ENCODE measurements at places on chromosomes 4 and X. TPM values are rescaled to one million over a fixed set of nuclear protein-coding genes. Genes with fewer than 3 reads are reported as not detected.

DNA sequence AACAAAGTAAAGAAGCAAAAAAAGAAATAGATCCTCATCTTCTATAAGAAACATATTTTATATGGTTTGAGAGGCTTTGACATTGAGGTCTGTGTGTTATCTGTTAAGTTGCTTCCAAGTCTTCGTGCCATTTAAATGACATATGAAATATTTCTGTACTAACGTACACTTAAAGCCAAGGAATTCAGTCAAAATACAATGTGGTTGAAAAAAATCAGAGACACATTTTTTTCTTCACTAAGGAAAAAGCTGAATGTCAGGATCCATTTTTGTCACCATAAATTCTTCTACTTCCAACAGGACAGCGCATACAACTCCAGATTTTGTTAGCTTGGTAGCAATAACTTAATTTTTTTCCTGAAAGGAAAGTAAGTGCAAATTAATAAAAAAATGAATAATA, 168.5 kb downstream of the FAT4 start:
- peaks cover 2% of the 10 kb centered on the region for H3K4me1 ChIP-seq
- H3K27ac ChIP-seq = no peak overlapping the region
- H3K36me3 ChIP-seq = peaks cover 12% of the 10 kb centered on the region
- no peaks in the 10 kb centered on the region for H3K27me3 ChIP-seq

DNA sequence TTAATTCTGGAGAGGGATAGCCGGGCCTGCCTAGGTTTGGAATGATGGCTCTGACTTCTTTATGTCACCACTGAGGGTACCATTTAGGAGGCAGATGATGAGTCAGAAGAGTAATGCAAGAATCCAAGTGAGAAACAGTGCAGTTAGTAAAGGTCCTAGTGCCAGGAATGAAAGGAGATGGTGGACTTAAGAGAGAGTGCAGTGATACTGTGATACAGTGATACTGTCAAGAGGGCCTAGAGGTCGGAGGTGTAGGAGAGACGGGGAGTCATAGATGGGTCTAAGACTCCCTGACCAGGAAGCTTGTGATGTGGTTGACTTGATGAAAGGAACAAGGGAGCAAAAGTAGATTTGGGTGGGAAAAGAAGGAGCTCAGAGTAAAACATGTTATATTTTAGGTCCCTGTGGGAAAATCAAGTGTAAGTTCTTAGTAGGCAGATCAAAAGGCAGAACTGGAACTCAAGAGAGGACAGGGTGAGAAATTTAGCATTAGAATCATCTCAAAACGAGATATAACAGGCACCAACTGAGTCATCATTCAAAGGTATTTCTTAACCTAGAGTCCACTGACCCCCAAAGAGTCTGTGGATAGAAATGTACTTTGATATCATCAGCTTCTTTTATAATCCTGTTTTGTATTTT, 85.0 kb downstream of the NFKB1 start:
- H3K4me1 ChIP-seq = no peaks in the 10 kb centered on the region
- no peaks in the 10 kb centered on the region for H3K27me3 ChIP-seq
- H3K36me3 ChIP-seq = peaks cover 15% of the 10 kb centered on the region
- no peak overlapping the region for H3K27ac ChIP-seq

DNA sequence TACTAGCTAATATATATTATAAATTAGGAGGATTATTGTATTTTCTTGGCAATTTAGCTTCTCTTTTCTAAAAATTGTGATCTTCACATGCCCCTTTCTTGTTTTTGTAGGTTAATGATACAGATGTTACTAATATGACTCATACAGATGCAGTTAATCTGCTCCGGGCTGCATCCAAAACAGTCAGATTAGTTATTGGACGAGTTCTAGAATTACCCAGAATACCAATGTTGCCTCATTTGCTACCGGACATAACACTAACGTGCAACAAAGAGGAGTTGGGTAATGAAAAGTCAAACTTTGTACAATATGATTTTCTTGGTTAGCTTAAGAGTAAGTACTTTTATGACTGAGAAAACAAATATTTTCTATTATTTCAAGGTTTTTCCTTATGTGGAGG, 74.1 kb downstream of the SLC10A6 start:
- no peaks in the 10 kb centered on the region for H3K4me1 ChIP-seq
- no peak overlapping the region for H3K27ac ChIP-seq
- H3K27me3 ChIP-seq = no peaks in the 10 kb centered on the region
- DNase-seq = no peak
- peaks cover 10% of the 10 kb centered on the region for H3K36me3 ChIP-seq

Gene IGFBP7
- 338 TPM for polyA plus RNA-seq

Gene FAM47E
- not detected for polyA plus RNA-seq

GRCh38 chrX:105820247-105820646, 2.1 kb upstream of the NRK start:
- H3K27ac ChIP-seq = no peak overlapping the region
- peaks cover 5% of the 10 kb centered on the region for H3K27me3 ChIP-seq
- no peaks in the 10 kb centered on the region for H3K36me3 ChIP-seq
- H3K4me1 ChIP-seq = no peaks in the 10 kb centered on the region
- no peak overlapping the region for H3K4me3 ChIP-seq

- DNase-seq = peak; percentile 74
- H3K27me3 ChIP-seq = no peaks in the 10 kb centered on the region
- H3K4me1 ChIP-seq = peaks cover 2% of the 10 kb centered on the region
- H3K27ac ChIP-seq = no peak overlapping the region
These were observed 54.5 kb downstream of the CAMK2D start for GRCh38 chr4:113707048-113707447.

DNA sequence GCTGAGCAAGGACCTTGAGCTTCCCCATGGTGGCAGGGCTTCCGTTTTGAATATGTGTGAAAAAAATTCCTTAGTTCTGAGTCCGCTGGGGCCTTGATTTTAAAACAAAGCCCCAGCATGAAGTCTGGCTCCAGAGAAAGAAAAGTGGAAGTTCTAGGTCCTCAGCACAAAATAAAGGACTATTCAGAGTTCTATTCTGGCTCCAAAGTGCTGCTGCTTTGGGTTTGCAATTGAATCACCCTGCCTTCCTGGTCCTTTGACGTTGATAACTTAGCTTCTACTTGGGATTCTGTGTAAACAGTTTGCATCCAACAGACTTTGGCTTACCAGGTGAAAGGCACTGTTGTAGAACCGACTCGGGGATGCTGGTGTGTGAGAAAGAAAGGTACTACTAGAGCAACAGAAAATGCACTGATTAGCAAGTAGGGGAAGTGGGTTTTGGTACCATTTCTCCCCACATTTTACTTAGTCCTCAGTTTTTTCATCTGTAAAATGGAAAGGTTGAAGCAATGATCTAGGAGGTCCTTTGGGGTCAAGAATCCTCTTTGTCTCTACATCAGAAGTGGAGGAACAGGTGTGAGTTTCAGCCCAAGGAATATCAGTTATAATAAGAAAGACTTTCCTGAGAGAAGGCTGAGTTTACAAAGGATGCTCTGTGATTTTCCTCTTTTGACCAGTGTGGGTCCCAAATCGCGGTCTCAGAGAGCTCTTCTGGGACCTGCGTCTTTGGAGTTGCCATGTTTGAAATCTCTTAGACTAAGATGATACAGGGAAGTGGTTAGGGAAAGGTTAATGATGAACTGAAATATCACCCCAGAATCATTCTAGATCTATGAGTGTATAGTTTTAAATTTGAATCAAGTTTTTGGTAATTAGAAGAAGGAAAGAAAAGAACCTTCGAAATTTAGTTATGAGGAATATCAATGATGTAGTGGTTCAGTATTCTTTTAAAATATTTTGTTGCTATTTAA, 28.2 kb downstream of the IGFBP7 start:
- DNase-seq = no peak
- peaks cover 20% of the 10 kb centered on the region for H3K4me1 ChIP-seq
- peak overlapping the region; percentile 91 for H3K27ac ChIP-seq

Gene TRIM75
- polyA plus RNA-seq = not detected

DNA sequence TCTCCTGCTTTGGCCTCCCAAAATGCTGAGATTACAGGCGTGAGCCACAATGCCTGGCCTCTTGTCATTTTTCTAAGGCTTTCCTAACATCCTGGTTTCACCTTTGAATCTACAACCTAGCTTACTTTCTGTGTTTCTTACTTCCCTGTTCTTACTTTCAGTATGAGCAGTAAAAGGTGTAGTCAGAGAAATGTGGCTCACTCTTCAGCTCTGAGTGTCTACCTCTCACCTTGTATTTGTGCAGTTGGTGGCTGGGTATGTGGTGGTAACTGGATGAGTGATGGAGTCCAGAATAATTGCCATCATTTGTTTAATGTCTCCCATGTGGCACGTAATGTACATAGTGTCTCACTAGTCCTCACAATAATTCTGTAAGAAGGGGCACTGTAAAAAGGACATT, 19.1 kb upstream of the CXCL11 start:
- H3K27me3 ChIP-seq = peaks cover 13% of the 10 kb centered on the region
- H3K27ac ChIP-seq = no peak overlapping the region
- H3K4me3 ChIP-seq = no peak overlapping the region
- H3K36me3 ChIP-seq = no peaks in the 10 kb centered on the region

Gene NMU
- polyA plus RNA-seq = not detected

Gene MAGED1
- 502 TPM for polyA plus RNA-seq

Gene SORBS2
- polyA plus RNA-seq = 0.29 TPM

DNA sequence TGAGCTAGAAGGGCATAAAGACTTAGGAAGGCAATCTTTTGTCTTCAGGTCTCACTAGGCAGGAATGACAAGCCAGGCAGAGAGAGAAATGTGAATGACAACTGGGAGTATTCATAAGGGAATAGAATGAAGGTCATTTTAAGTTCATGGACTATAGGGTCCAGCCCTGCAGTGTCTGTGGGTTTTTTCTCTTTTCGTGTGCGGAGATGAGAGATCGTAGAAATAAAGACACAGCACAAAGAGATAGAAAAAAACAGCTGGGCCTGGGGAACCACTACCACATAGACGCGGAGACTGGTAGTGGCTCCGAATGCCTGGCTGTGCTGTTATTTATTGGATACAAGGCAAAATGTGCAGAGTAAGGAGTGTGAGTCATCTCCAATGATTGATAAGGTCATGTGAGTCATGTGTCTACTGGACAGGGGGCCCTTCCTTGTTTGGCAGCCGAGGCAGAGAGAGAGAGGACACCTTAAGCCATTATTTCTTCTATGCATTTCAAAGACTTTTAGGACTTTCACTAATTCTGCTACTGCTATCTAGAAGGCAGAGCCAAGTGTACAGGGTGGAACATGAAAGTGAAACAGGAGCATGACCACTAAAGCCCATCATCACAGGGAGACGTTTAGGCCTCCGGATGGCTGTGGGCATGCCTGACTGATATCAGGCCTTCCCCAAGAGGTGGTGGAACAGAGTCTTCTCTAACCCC, 921.8 kb upstream of the PCDH10 start:
- no peak for DNase-seq
- no peak overlapping the region for H3K27ac ChIP-seq
- H3K36me3 ChIP-seq = no peaks in the 10 kb centered on the region
- H3K27me3 ChIP-seq = no peaks in the 10 kb centered on the region
- H3K4me3 ChIP-seq = 0 out of 2 replicates have a peak overlapping the region, but pooled peaks have one; percentile 11
- no peaks in the 10 kb centered on the region for H3K4me1 ChIP-seq

Measured in IMR-90 (cell line).